ENCODE measurements at places on chromosomes 1 and 21.

DNA sequence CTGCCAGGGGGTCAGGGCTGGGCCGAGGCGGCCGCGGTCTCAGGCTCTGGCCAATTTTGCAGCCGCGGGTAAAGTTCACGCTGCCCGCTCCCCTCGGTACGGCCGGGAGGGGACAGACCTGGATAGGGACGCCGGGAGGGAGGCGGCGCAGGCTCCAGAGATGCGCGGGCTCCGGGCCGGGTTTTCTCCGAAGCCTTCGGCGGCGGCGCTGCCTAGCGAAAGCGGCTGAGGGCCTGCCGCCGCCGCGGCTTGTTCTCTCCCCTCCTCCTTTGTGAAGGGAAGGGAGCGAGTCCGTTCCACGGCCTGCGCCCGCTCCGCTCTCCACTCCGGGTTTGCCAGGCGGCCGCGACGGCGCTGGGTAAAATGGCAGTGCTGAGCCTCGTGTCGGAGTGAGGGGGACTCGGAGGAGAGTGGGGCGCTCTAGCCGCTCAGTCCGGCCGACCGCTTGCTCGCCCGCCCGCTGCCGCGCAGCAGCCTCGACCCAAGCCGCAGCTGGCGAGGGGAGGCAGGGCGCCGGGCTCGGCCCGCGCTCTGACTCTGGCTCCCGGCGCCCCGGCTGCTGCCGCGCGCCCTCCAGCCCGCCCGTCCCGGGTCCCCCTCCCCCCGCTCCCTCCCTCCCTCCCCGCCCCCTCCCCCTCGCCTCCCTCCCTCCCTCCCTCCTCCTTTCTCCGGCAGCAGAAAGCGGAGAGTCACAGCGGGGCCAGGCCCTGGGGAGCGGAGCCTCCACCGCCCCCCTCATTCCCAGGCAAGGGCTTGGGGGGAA is at the start of gene ARID1A:
Gene ARID1A (plus strand): TSS at position 660 of the 763 bp plus-strand sequence. CDS start 389 bp downstream, outside the sequence.
- peak; percentile 95 for DNase-seq

DNA sequence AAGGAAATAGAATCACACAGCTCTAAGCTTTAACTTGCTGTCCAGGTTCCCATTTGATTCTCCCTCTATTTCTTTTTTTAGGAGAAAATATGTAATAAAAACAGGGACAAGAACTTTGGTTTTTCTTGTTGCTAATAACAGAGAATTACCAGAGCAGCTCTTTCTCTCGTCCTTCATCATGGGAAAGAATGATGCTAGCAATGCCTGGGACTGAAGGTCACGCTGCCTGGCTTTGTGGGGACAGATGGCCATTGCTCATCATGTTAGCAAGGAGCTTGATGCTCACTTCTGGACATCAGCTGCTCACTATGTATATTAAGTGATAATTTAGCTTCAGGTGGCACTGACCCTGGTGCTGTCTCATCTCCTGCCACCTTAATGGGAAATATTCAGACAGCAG is 77.3 kb upstream of the AKT3 start:
- DNase-seq, result no peak

DNA sequence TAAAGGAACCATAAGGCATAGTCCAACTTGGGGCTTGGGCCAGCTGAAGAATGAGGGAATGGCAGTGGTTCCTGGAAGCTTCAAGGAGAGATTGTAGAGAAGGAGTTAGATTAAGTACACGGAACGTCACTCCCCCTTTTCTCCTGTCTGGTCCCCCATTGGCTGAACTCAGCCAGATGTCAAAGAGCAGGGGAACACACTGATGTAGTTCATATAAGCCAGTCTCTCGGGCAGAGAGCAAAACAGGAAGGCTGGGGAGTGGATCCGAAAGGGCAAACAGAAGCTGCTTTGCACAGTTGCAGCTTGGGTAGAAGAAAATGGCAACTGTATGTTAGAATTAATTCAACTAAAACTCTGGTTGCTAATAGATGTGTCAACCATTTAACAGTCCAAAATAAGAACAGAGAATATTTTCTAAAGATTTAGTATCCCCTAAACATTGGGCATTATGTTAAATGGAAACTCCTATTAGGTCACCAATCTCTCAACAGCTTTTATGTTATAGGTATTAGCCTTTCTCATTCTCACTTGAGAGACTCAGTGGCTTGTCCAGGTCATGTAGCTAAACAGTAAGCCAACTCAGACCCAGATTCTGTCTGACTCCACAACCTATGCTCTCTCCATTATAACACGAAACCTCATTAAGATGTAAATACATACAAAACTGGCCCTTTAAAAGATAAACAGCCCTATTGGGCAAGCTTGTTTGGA is 600.7 kb upstream of the USP24 start:
- DNase-seq, result no peak

GRCh38 chr1:39082811-39083576 is 56.8 kb downstream of the NDUFS5 start:
- DNase-seq, result no peak

DNA sequence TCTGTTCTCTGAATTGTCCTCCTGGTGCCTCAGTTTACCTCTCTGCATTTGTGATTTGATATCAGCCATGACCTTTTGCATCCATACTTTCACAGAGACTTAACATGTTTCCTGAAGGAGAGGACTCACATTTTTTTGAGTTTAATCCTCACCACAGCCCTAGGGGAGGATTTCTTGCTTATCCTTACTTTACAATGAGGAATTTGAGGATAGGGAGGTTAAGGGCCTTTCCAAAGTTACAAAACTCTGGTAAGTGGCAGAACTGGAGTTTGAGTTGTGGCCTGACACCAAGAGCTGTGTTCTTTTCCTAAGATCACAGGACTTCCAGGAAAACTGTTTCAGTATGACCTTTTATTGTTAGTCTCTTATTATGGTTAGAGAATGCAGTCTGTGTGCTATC is 34.2 kb downstream of the TNFRSF8 start:
- DNase-seq, result no peak

DNA sequence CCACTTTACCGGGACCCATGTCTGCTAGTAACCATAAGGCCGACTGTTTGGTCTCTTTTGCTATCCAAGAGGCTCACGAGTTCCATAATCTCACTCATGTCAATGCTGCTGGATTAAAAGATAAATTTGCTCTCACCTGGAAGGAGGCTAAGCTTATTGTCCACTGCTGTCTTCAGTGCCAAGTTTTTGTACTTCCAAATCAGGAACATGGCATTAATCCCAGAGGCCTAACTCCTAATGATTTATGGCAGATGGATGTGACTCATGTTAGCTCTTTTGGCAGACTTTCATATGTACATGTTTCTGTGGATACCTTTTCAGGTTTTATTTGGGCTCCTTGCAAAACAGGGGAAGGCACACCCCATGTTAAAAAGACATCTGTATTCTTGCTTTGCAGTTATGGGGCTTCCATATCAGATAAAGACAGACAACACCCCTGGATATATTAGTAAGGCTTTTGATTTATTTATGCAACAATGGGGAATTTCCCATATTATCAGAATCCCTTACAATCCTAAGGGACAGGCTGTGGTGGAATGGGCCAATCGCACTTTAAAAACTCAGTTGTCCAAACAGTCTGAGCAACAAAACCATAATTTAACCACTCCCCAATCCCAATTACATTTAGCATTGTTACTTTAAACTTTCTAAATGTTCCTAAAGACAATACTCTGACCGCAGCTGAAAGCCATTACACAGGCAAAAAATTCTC is 162.7 kb downstream of the IER5 start:
- no peak for DNase-seq

DNA sequence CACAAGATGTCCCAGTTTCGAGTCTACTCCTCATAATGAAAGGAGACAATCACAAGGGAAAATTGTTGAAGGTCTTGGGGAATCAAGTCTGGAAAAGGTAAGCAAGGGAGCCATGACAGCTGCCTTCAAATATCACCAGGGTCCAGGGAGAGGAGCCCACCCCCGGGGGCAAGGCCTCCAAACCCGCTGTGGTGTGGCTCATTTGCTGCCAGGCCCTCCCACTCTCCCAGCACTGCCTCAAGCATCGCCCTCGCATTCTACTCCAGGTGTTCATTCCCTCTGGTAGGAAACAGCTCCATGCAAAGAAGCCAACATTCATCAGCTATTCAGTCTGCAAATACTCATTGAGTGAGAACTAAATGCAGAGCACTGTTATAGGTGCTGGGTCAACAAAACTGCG is 8.6 kb downstream of the S100A9 start:
- DNase-seq, result no peak

DNA sequence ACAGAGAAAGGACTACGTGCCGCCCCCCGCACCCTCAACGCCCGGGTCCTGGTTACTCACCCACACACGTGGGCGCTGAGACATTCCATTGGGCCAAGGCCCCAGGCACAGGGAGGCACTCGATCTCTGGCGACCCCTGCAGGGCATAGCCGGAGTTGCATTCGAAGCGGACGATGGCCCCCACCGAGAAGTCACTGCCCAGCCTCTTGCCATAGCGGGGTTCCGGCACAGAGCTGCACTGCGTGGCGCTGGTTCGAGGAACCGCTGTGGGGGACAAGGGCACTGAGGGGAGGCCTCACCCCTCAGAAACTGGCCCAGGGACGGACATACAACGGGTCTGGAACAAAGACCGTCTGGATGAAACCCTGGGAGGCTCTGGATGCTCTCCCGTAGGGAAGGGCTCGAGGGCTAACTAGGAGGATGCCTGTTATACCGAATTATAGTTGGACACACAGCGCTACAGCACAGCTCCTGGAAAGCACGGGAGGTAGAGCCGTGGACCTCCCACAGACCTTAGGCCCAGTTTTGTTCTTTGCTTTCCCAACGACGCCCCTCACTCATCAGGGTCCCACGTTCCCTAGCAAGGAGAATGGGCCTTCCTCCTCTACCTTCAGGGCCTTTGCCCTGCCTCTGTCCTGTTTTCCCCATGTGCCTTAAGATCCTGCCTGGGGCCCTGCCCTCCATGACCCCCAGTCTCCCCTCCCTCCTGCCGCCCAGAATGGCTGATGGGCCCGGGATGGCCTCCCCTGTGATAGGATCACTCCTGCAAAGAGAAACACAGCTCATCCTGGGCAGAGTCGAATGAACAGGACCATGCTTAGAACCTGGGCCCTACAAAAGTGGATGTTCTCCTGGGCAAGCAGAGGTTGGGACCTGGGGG is 152.8 kb downstream of the ZSCAN20 start:
- peak; percentile 56 for DNase-seq

DNA sequence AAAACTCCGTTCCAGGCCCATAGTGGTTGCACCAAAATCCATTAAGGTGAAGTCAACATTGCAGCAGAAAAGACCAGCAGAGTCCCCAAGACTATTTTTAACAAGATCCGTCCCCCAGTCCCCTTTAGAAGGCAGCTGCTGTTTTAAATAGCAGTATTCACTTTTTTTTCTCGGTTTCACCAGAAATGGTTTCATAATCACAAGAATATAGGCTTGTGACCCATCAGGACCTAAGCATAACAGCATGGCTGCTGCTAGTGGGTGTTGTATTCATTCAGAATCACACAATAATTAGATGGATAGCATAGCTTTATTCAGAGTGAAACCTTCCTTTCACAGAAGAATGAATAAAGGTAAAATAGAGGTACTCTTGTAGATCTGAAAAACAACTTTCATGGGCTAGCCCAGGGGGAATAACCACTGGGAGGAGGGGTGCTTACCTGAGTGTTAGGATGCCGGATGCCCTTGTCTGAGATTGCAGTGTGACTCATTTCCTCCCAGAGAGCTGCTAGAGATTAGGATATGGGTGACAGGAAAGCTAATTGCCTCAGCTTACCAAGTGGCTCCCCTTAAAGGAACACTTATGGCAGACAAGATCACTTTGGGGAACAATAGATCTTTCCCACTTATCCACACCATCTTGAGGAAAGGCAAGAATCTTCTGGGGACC is 35.0 kb downstream of the ACKR1 start:
- DNase-seq, result no peak

GRCh38 chr1:80403471-80403893 is 1397.0 kb upstream of the ADGRL4 start:
- no peak for DNase-seq

Data from stimulated activated CD8-positive, alpha-beta memory T cell treated with anti-CD3 and anti-CD28 coated beads, Interleukin-4, amount 100 ng/mL, for 48 hours (primary cell).